ENCODE measurements at places on chromosomes 6 and 20.

GRCh38 chr6:45677381-45678284, 299.9 kb upstream of the SUPT3H start:
- DNase-seq, result peak; percentile 59

DNA sequence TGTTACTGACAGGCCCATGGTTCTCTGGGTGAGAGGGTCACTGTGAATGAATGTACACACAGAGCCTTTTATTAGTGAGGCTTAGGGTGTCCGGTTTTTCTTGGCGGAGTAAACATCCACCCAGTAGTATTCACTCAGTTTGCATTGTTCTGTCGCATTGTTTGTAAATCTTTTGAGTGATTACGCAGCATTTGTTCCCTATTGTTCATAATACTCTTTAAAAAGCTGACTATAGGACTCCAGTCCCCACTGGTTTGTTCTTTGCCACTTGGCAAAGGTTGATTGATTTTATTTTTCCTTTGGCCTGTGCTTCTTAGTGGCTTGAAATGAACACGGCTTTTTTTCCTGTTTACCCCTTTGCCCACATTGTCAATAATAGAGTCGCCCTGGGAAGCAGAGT, 130.1 kb upstream of the ESR1 start:
- no peak for DNase-seq

GRCh38 chr6:52815167-52816092, 11.8 kb upstream of the GSTA1 start:
- DNase-seq, result peak; percentile 72

GRCh38 chr6:37308069-37308815, 45.5 kb upstream of the RNF8 start:
- DNase-seq, result no peak

Measured in A673 (cell line).